AML-193 (cell line): ENCODE measurements at places on chromosomes 12 and 14.

GRCh38 chr14:77311217-77311616 lies 9.5 kb downstream of the POMT2 start:
- DNase-seq: peak; percentile 35

DNA sequence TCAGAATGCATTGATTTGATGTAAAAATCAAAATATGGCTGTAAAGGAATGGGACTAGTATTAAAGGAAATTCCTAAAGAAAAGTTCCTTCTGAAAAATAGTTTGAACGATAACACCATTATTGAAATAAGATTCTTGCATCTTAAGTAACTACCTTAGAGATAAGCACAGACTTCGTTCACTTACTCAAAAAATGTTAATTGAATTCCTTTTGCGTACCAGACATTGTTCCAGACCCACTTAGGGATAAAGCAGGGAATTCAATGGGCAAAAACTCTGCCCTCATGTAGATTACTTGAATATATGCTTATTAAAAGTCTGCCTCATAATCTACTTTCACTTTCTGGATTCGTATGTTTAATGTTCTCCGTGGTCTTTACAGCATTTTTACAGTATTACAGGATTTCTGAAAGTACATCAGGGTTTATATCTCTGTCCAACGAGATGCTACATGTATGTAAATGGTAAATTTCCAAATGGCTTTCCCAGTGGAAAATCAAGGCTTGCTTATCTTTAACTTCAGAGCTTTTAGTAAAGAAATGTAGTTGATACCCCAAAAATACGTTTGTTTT lies 213.7 kb downstream of the GXYLT1 start:
- DNase-seq: no peak

- no peak for DNase-seq
Observed at GRCh38 chr14:38442208-38442607, 186.3 kb upstream of the CLEC14A start.

DNA sequence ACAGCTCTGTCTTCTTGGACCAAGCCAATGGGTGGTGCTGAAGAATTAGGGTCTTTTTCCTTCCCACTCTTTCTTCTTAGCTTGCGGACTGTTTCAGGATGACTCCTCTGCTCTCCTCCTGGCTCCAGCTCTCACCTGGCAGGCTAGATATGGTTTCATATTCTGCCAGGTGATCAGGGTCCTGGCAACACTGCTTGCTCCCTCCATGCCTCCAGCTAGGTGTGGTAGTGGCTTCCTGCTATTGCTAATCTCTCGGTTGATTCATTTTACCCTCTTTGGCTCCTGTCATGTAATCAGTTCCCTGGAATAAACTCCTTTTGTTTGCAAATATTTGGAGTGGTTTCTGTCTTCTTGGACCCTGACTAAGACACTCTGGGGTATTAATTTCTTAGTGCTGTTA lies 4.3 kb upstream of the GZMH start:
- no peak for DNase-seq

GRCh38 chr12:68474467-68475204 lies 136.1 kb upstream of the RAP1B start:
- DNase-seq: no peak

DNA sequence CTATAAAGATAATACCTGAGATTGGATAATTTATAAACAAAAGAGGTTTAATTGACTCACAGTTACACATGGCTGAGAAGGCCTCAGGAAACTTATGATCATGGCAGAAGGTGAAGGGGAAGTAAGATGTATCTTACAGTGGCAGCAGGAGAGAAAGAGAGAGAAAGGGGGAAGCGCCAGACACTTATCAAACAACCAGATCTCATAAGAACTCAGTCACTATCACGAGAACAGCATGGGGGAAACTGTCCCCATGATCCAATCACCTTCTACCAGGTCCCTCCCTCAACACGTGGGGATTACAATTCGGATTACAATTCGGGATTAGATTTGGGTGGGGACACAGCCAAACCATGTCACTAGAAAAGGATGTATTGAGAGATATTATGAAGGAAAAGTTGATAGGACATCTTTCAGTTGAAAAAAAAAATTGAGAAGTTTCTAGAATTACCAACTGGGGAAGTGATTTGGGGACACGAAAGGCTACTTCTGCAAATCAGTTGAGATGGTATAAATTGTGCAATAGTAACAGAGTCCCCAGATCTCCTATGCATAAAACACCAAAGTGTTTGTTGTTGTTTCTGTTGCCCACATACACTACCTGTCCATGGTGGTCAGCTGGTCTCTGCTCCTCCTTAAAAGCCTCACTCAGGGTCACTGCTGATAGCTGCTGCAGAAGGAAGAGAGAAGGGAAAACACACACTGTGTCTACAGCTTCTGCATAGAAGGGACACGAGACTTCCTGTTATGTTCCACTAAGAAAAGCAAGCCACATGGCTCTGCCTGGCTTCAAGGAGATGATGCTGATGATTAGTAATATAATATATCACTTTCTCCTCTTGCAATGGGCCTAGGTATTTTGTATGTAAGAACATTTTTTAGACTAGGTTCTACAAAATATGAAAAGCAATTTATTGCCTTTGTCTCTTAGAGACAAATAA lies 465.5 kb downstream of the PDZRN4 start:
- no peak for DNase-seq

DNA sequence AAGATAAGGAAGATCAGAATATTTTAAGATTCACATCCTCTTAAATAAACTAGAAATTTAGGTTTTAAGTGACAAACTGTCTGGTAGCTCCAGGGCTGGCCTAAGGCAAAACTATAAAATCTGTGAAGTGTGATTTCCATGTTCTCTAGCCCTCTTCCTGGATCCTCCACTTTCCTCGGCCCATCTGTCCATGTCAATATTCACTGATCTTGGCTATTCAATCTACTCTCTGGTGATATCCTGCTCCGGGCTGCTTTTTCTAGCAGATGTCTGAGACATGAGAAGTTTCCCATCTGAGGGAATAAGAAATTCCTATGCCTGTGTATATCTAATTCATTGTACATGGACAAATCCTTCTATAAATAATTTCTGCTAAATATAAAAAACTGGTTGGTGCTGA lies 500.4 kb downstream of the GALC start:
- no peak for DNase-seq

DNA sequence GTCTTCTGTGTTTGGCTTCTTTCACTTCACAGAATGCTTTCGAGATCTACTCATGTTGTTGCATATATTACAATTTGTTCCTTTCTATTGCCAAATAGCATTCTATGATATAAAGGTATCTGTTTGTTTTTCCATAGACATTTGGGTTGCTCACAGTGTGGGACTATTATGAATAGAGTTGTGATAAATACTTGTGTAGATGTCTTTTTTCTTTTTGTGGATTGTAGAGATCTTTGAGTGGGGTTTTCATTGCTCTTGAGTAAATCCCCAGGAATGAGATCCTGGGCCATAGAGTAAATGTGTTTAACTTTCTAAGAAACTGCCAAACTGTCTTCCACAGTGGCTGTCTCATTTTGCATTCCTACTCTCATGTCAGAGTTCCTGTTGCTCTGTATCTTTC lies 24.9 kb upstream of the CEBPE start:
- DNase-seq: no peak

GRCh38 chr12:109685574-109686447 lies 27.8 kb upstream of the FAM222A start:
- DNase-seq: no peak

- DNase-seq: no peak
Observed at GRCh38 chr14:95523815-95524448, 7.5 kb upstream of the SYNE3 start.

DNA sequence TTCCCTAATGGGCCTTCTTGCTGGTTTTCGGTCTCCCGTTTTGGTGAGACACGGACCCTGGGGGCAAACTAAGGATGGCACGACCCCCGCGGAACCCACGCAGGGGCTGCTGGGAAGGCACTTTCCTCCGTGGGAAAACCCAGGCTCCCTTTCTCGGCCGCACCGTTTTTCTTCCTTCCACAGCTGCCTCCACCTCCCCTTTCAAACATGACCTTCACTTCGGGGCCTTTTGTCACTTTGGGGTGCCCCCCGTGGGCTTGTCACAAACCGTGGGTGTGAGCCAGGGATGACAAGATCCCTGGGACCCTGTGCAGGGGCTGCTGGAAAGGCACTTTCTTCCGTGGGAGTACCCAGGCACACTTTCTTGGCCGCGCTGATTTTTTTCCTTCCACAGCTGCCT lies 268.7 kb downstream of the ALG10 start:
- no peak for DNase-seq

DNA sequence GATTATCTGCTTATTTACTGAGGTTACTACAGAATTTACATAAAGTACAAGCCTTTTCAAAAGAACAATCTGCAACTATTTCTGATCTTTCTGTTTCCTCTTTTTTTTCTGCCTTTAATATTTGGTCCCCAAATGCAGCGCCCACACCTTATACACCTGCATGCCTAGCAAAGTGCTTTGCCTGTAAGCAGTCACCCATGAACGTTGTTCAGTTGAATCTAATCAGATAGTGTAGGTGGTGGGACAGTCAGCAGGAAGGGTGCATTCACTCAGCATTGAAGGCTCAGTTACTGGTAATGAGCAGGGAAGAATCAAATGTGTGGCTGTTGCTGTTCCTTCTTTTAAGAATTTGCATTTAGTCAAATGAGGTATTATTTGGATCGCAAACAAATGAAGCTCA lies 108.4 kb downstream of the GPR135 start:
- no peak for DNase-seq

- no peak for DNase-seq
Observed at GRCh38 chr12:120821878-120822277, 82.3 kb downstream of the SPPL3 start.

- no peak for DNase-seq
Observed at GRCh38 chr12:117900561-117900960, 68.2 kb downstream of the KSR2 start.

- no peak for DNase-seq
Observed at GRCh38 chr12:88472248-88472647, 108.0 kb downstream of the KITLG start.

- DNase-seq: no peak
Observed at GRCh38 chr12:96248136-96248931, 54.2 kb downstream of the ELK3 start.

DNA sequence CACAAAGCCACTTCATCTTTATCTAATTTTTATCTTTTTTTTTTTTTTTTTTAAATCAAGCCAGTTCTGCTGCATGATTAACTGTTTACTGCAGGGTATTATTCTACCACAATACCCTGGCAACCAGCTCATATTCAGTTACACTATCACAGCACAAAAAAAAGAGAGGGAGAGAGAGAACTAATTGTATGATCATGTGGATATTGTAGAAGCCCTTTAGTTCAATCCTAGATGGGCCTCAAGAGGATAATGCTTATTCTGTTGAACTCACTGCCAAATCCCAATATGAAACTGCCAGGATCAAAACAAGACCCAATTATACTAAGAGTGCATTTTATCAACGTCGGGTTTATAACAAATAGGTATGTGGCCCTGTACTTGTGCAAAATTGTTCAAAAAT lies 51.5 kb downstream of the MED13L start:
- DNase-seq: no peak

- no peak for DNase-seq
Observed at GRCh38 chr14:61113561-61114225, 132.6 kb downstream of the SLC38A6 start.

GRCh38 chr12:95605875-95606274 lies 54.6 kb upstream of the USP44 start:
- no peak for DNase-seq

GRCh38 chr14:74771399-74771798 lies 8.3 kb downstream of the YLPM1 start:
- DNase-seq: no peak
